ENCODE measurements at places on chromosomes 6 and 20. TPM values are rescaled to one million over a fixed set of nuclear protein-coding genes. Genes with fewer than 3 reads are reported as not detected.

The ANKRD66 gene
- total RNA-seq: not detected

The ZNF343 gene
- total RNA-seq: 11.6 TPM

The ADGRF1 gene
- 0.05 TPM for total RNA-seq

The TRDN gene
- not detected for total RNA-seq

The RGS19 gene
- total RNA-seq: 26.0 TPM

The SNX14 gene
- 31.9 TPM for total RNA-seq

The MYLK2 gene
- total RNA-seq: 0.55 TPM

The PNLDC1 gene
- total RNA-seq: not detected

The GFOD1 gene
- total RNA-seq: 1.2 TPM

The ZBP1 gene
- not detected for total RNA-seq

The ZNF831 gene
- not detected for total RNA-seq

The TMEM244 gene
- total RNA-seq: not detected

The SLC22A1 gene
- 1.7 TPM for total RNA-seq

The KCNQ5 gene
- 1.2 TPM for total RNA-seq

The GSS gene
- total RNA-seq: 58.7 TPM

The DNMT3B gene
- 5.1 TPM for total RNA-seq

The THBS2 gene
- total RNA-seq: not detected

The IGF2R gene
- 30.1 TPM for total RNA-seq

The STMND1 gene
- total RNA-seq: not detected

The CLPSL2 gene
- 0.78 TPM for total RNA-seq

The TP53TG5 gene
- not detected for total RNA-seq

The PREP gene
- 35.5 TPM for total RNA-seq

The DEFB124 gene
- total RNA-seq: not detected

The SYCP2L gene
- total RNA-seq: 3.9 TPM

The LPA gene
- total RNA-seq: 0.05 TPM

The TPD52L1 gene
- 44.1 TPM for total RNA-seq

The SRMS gene
- total RNA-seq: 0.18 TPM

The TTLL9 gene
- total RNA-seq: not detected

The ADGRB3 gene
- not detected for total RNA-seq

The IPCEF1 gene
- total RNA-seq: not detected

The TAAR6 gene
- not detected for total RNA-seq

The IL17A gene
- not detected for total RNA-seq

The HEY2 gene
- total RNA-seq: not detected

The NCR2 gene
- not detected for total RNA-seq

The GGTLC1 gene
- not detected for total RNA-seq

The TUBB2B gene
- total RNA-seq: 14.6 TPM

The ZC2HC1B gene
- total RNA-seq: not detected

The MEI4 gene
- total RNA-seq: not detected

The PROKR2 gene
- total RNA-seq: not detected

The SLPI gene
- 9.0 TPM for total RNA-seq

The EDN3 gene
- 1.6 TPM for total RNA-seq

The SLC35D3 gene
- total RNA-seq: not detected

The MRAP2 gene
- total RNA-seq: 1.1 TPM

The MCHR2 gene
- not detected for total RNA-seq

The TEAD3 gene
- 4.6 TPM for total RNA-seq

The IMPG1 gene
- not detected for total RNA-seq

The HLA-G gene
- not detected for total RNA-seq

The C6orf58 gene
- total RNA-seq: not detected

The PTPRA gene
- 39.8 TPM for total RNA-seq

The RAD21L1 gene
- total RNA-seq: not detected

The MGME1 gene
- total RNA-seq: 42.2 TPM

The ISM1 gene
- 0.20 TPM for total RNA-seq

The KCNK15 gene
- 0.47 TPM for total RNA-seq

The CD109 gene
- total RNA-seq: 25.3 TPM

The C20orf202 gene
- not detected for total RNA-seq

The RAB44 gene
- total RNA-seq: 0.07 TPM

The SLC17A3 gene
- 0.87 TPM for total RNA-seq

The FAM209B gene
- 1.00 TPM for total RNA-seq
